ENCODE measurements at places on chromosomes 13 and 19.

GRCh38 chr19:49520705-49521319 is 7.0 kb upstream of the RCN3 start:
- DNase-seq, result no peak

DNA sequence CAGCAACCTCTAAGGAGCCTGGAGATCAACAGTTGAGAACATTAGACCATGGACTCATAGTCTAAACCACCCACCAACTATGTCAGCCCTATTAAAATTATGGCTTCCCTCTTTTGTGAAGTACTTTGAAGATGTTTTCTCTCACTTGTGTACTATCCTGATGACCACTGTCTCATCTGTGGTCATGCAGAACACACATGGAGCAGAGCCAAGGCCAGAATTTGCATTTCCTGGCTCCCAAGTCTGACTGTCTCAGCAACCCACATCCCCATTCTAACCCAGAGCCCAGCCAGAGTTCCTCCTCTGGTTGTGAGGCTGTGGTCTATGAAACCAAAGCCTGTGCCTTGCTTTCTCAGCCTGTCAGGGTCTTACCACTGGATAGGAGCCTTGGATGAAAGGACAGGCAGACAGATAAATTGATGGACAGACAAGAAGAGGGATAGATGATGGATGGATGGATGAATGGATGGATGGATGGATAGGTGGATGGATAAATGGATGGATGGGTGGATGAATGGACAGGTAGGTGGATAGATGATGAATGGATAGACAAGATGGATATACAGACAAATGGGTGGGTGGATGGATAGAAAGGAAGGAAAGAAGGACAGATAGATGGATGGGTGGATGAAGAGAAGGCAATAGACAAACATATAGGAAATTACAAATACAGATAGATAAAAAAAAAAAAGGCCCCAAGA is 35.4 kb downstream of the ZNF557 start:
- no peak for DNase-seq

- no peak for DNase-seq
Observed at GRCh38 chr13:111126509-111126908, 11.4 kb downstream of the ARHGEF7 start.

GRCh38 chr19:4327252-4327876 is 11.3 kb downstream of the STAP2 start:
- peak; percentile 60 for DNase-seq

- DNase-seq, result no peak
Observed at GRCh38 chr19:1032264-1032867, 6.0 kb downstream of the CNN2 start.

GRCh38 chr19:885536-886224 is 7.3 kb downstream of the MED16 start:
- no peak for DNase-seq

DNA sequence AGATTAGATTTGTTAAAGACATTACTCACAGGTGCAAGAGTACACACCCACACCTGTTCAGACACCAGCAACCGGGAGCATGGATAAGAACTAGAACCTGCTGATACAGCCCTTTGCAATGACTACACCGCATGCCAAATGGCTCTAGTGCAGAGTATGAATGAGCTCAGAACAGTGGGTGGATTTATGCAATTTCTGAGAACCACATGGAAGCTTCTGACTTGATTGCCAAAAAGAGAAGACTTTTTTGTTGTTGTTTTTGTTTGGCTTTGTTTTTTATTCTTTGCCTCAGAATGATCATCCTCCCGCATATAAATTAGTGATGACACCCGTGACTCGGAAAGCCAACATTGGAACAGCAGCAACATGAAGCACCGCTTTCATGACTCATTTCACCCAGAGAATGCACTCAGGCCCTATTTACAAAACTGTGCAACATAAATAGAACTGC is 77.4 kb upstream of the LRCH1 start:
- no peak for DNase-seq

- DNase-seq, result no peak
Observed at GRCh38 chr13:48234566-48235340, 1.7 kb downstream of the ITM2B start.

DNA sequence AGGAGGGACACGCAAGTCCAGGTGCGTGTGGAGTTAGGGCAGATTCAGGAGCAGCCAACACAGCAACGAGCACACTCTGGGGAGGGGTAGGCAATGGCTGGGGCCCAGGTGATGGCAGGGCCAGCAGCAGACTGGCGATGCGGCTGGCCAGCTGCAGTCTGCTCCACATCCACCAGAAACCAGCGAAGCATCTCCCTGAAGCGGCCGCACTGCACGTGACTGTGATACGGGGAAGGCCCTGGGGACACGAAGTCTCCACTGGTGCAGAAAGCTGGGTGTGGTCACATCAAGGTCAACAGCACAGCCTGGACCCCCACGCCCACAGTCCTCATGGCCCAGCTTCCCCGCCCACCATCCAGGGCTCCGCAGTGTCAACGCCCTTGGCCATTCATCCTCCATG is 21.3 kb upstream of the EPHX3 start:
- no peak for DNase-seq

DNA sequence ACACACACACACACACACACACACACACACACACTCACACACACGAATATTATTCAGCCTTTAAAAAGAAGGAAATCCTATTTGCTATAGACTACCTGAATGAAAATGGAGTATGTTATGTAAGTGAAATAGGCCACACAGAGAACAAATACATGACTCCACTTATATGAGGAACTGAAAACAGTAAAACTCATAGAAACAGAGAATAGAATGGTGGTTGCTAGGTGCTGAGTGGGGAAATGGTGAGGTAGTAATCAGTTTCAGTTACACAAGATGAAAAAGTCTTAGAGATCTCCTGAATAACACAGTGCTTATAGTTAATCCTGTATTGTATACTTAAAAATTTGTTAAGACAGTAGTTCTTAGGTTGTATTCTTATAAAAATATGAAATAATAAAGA is 8.2 kb downstream of the ZNF677 start:
- DNase-seq, result no peak

DNA sequence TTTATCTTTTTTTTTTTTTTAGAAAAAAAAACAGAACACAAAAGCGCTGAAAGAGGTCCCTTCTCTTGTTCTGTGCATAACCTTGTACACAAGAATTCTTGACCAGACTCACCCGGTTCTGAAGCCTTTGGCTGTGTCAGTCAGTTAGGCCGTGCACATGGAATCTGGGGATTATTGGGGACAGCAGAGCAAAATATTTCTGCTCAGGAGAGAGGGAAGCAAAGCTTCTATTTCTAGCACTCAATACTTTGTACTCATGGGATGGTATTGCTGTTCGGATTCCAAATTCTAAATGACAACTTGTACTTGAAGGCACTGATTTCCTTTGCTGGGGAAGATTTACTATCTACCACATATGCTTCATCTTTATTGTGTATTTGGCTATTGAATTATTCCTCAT is 272.7 kb downstream of the NHLRC3 start:
- DNase-seq, result no peak

GRCh38 chr19:17734146-17734545 is 14.9 kb downstream of the MAP1S start:
- no peak for DNase-seq

- no peak for DNase-seq
Observed at GRCh38 chr13:39786091-39786490, 130.6 kb downstream of the COG6 start.

- no peak for DNase-seq
Observed at GRCh38 chr13:25493931-25494640, 122.3 kb downstream of the ATP8A2 start.

- no peak for DNase-seq
Observed at GRCh38 chr19:13526552-13526951, 20.3 kb upstream of the CACNA1A start.

GRCh38 chr19:10305139-10305806 is 4.3 kb downstream of the ZGLP1 start:
- DNase-seq, result no peak

DNA sequence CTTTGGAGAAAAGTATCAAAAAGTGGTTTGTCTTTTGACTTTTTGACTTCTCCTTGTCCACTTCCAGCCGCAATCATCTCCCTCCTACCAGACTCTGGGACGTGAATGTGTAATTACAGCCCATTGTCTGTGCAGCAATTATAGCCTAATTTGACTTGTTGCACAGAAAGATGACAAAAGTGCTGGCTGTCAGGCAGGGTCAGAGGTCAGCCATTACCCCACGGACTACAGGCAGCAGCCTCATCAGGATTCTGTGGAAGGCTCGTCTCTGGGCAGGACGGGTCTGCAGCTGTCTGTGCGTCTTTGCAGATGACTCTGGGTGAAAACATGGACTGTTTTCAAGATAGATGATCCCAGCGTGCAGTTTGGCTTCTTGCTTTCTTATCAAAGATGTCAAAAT is 102.2 kb upstream of the EDNRB start:
- DNase-seq, result no peak

GRCh38 chr13:30561511-30561910 is 56.2 kb upstream of the USPL1 start:
- no peak for DNase-seq

DNA sequence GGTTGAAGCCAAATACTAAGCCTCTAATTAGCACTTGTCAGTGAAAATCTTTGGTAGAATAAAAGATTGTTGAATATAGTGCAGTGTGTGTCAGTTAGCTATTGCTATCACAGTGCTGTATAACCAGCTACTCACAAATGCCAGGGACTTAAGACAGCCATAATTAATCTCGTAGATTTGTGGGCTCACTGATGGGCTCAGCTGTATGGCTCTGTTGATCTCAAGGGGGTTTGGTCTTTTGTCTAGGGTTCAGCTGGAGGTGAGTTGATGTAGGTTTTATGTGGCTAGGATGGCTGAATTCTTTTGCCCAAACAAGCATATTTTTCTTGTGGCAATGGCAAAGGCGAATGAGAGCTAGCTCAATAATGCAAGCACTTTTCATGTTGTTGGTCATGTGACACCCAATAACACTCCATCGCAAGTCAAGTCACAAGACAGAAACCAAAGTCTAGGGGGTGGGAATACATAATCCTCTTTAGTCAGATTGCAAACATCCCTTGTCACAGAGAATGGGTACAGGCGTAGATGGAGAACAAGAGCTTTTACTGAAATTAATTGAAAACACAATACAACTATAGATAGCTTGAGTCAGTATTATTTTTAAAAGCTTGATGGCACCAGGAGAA is 121.7 kb upstream of the EDNRB start:
- no peak for DNase-seq

- DNase-seq, result no peak
Observed at GRCh38 chr13:20305587-20305986, 73.5 kb upstream of the GJB6 start.

DNA sequence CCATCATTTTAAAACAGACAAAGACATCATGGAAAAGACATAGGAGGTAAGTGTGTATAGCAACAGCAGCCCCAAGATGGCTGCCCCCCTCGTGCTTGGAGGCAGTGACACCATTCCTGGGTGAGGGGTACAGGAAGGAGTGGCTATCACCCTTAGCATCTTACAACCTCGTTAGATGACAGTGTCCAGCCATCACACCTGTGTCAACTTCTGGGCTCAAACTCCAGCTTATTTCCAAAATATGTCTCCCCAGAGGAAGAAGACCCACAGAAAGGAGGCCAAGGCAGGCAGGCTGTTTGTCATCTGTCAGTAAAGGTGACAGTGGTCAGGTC is 27.5 kb downstream of the EPS15L1 start:
- no peak for DNase-seq

DNA sequence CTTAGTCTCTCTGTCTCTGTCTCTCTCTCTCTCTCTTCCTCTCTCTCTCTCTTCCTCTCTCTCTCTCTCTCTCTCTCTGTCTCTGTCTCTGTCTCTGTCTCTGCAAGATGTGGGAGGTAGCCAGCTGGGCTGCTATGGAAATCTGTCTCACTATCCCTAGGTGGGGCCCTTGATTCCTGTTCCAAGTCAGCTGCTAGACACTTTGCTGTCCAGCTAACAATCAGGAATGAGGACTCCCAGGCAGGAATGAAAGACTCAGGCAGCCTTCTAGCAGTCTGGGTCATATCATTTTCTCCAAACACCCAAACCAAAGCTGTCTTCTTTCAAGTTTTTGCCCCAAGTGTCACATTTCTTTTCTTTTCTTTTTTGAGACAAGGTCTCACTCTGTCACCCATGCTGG is 23.2 kb downstream of the CATSPERD start:
- DNase-seq, result no peak

- no peak for DNase-seq
Observed at GRCh38 chr13:90331974-90332373, 1015.5 kb upstream of the MIR17HG start.

DNA sequence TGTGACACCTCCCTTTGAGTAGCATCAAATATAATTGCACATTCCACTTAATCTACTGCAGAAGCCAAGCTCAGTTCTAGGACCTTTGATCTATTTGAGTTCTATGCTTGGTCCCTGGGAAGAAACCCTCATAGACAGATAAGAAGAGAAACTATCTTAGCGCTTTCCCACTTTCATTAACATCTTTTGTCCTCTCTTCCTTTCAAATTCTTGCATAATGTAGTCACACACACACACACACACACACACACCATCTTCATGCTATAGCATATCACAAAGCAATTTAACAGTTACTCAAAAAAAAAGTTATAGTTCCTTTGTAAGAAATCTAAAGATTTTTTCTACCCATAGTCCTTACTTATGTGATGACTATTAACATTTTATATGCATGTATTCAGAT is 735.9 kb upstream of the PCDH9 start:
- DNase-seq, result no peak

DNA sequence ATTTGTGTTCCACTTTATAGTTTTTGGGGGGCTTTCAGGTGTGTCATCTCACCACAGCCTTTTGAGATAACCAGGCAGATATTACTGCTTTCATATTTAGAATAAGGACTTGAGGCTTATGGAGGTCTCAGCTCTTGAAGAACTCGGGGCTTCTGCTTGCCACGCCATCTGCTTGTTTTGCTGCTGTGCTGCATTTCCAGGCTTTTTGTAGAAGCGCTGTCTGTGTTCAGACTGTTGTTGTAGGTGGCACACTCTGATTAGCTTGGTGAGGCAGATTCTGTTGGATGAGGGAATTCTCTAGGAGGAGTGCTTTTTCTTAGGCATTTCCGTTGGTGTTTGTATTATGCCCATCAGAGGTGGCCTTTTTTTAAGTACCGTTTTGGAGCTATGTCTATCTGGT is 57.2 kb downstream of the WASF3 start:
- DNase-seq, result no peak

DNA sequence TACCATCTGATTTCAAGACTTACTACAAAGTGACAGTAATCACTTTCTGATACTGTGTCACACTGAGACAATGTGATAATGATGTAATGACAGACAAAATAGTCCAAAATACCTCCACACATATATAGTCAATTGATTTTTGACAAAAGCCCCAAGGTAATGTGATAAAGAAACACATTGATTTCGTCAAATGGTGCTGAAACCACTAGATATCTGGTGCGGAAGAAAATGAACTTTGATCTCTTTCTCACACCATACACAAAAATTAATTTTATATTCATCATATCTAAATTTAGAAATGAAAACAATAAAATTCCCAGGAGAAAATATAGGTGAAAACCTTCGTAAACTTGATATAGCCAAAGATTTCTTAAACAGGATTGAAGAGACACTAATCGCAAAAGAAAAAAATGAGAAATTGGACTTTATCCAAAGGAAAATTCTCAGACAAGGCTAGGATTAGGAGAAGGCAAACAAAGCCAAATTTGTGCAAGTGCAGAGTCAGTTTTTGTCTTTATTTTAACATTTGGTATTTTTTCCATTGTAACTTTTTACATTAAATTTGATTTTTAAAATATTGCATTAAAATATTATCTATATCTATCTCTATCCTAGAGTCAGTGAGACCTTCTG is 739.9 kb downstream of the DIAPH3 start:
- no peak for DNase-seq
